Hematopoietic multipotent progenitor cell treated with erythropoietin and hydrocortisone succinate and interleukin-3 and kit ligand, for 15 days (in vitro differentiated cells): ENCODE measurements at places on chromosomes 11 and 22.

GRCh38 chr11:70326365-70326811, 55.9 kb downstream of the PPFIA1 start:
- no peak for DNase-seq

DNA sequence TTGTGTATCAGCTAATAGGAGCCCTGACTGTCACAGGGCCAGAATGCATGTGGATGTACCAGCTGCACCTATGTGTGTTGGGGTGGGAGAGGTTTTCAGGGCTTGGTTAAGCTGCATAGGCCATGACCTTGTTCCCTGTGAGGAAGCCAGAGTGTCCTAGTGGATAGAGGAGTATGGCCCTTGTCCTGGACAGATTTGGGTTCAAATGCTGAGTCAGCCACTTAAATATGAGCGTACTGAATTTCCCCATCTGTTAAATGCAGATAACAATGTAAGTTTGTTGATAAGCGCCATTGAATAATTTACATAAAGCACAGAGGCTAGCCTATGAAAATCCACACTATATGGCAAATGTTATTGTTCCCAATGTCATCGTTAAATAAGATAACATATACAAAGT, 74.4 kb downstream of the PANX1 start:
- DNase-seq, result no peak

GRCh38 chr11:41457216-41458014, 2.0 kb downstream of the LRRC4C start:
- DNase-seq, result no peak

GRCh38 chr11:79285756-79286155, 155.1 kb downstream of the TENM4 start:
- DNase-seq, result no peak

- DNase-seq, result no peak
These were observed 42.8 kb downstream of the TRIOBP start for GRCh38 chr22:37739611-37740049.

DNA sequence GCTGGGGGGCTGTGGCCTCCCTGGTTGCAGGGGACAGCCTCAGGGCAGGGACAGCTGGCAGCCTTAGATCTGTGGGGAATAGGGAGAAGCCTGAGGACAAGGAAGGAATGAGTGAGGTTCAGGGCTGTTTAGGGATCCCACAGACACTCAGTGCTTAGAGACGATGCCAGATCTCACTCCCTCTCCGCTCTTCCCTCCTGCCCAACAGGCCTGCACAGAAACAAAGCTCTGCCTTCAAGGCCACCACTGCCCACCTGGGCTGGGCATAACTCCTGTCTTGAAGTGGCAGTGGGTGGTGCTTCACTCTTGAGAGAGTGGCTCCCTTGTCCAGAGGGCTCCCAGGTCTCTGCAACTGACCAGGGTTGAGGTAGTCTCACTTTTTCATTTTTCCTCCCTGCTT, 13.1 kb upstream of the CENATAC start:
- no peak for DNase-seq

DNA sequence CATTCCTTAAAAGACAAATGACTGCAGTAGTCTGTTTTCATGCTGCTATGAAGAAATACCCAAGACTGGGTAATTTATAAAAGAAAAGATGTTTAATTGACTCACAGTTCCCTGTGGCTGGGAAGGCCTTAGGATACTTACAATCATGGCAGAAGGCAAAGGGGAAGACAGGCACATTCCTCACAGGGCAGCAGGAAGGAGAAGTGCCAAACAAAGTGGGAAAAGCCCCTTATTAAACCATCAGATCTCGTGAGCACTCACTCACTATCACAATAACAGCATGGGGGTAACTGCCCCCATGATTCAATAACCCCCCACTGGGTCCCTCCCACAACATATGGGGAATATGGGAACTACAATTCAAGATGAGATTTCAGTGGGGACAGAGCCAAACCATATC, 16.4 kb upstream of the OR2AT4 start:
- no peak for DNase-seq

- DNase-seq, result no peak
These were observed 79.4 kb upstream of the ISX start for GRCh38 chr22:34986523-34986922.

DNA sequence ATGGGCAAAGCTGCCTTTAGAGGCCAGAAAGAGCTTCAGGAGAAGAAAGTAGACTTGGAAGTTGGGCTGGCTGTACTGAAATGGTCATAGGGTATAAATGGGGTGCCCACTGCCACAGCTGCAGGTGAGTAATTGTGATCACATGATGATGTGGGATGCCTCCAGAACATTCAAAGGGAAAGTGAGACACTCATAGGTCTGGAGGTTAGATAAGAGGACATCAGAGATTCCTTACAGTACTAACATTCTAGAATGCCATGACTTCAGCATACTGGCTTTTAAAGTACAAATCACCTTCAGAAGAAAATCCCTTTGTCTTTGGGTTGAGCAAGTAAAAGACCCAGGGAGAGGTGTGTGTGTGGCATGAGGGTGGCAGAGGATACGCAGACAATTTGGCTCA, 419.2 kb downstream of the TENM4 start:
- DNase-seq, result no peak

GRCh38 chr11:1622086-1622485, at the start of gene KRTAP5-4:
KRTAP5-4 (minus strand) TSS chr11:1622138; CDS start chr11:1622093, 45 bp downstream.
- no peak for DNase-seq

GRCh38 chr11:27282806-27283205, 80.2 kb downstream of the CCDC34 start:
- DNase-seq, result no peak

GRCh38 chr11:96307776-96308140, 35.2 kb downstream of the MAML2 start:
- DNase-seq, result no peak

- no peak for DNase-seq
These were observed 70.8 kb downstream of the LIF start for GRCh38 chr22:30175690-30176288.

GRCh38 chr11:78332174-78332866, 85.3 kb downstream of the GAB2 start:
- no peak for DNase-seq

GRCh38 chr11:82733444-82734119, at the start of gene FAM181B:
FAM181B (minus strand) TSS chr11:82733864; CDS start chr11:82733729, 135 bp downstream.
- DNase-seq, result no peak

DNA sequence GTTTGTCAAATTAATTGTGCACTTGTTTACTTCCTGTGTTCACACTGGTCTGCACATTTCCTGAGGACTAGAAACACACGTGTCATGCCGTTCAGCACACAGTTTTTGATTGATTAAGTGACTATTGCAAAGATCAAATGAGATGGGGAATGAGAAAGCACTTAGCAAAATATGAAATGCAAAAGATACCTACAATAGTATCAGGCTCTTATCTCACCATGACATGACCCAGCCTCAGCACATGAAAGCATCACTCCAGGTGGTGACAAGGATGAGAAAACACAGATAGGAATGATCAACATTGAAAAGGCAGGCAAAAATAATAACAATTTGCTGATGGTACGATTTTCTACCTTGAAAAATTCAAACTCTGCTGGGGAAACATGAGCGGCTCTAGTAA, 42.1 kb upstream of the TP53I11 start:
- DNase-seq, result no peak

DNA sequence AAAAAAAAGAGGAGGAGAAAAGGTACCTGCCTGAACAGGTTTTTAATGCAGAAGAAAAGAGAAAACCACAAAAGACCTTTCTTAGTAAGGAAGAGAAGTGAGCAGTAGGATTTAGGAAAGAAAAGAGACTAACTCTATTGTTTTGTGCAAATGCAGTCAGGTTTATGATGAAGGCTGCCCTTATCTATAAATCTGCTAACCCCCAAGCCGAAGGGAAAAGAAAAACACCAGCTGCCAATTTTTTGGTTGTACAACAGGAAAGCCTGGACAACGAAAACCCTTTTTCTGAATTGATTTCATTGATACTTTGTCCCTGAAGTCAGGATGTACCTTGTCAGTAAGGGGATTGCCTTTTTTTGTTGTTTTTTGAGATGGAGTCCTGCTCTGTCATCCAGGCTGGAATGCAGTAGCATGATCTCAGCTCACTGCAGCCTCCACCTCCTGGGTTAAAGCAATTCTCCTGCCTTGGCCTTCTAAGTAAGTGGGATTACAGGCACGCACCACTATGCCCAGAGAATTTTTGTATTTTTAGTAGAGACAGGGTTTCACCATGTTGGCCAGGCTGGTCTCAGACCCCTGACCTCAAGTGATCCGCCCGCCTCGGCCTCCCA, 21.2 kb downstream of the POLD4 start:
- DNase-seq, result no peak

GRCh38 chr11:34145073-34145472, 39.6 kb downstream of the NAT10 start:
- DNase-seq, result no peak

- DNase-seq, result no peak
These were observed 7.7 kb upstream of the MMP12 start for GRCh38 chr11:102882389-102883024.

GRCh38 chr11:10623797-10624761, 55.6 kb upstream of the LYVE1 start:
- no peak for DNase-seq
